ENCODE measurements at places on chromosomes 5 and 9. TPM values are rescaled to one million over a fixed set of nuclear protein-coding genes. Genes with fewer than 3 reads are reported as not detected.

GRCh38 chr9:115204904-115205453, 87.0 kb upstream of the TNC start:
- no peak overlapping the region for H3K4me3 ChIP-seq
- peaks cover 2% of the 10 kb centered on the region for H3K4me1 ChIP-seq
- no peak for DNase-seq
- H3K36me3 ChIP-seq: no peaks in the 10 kb centered on the region
- no peak overlapping the region for H3K27ac ChIP-seq
- H3K27me3 ChIP-seq: no peaks in the 10 kb centered on the region

GRCh38 chr5:90169078-90169477, 240.5 kb downstream of the CETN3 start:
- no peaks in the 10 kb centered on the region for H3K27me3 ChIP-seq
- no peak for DNase-seq
- H3K27ac ChIP-seq: no peak overlapping the region

- no peak overlapping the region for H3K4me3 ChIP-seq
- H3K36me3 ChIP-seq: peaks cover 2% of the 10 kb centered on the region
- H3K27me3 ChIP-seq: no peaks in the 10 kb centered on the region
- no peaks in the 10 kb centered on the region for H3K4me1 ChIP-seq
- H3K27ac ChIP-seq: no peak overlapping the region
- DNase-seq: no peak
Measured at GRCh38 chr5:53373451-53374158, 106.8 kb upstream of the FST start.

DNA sequence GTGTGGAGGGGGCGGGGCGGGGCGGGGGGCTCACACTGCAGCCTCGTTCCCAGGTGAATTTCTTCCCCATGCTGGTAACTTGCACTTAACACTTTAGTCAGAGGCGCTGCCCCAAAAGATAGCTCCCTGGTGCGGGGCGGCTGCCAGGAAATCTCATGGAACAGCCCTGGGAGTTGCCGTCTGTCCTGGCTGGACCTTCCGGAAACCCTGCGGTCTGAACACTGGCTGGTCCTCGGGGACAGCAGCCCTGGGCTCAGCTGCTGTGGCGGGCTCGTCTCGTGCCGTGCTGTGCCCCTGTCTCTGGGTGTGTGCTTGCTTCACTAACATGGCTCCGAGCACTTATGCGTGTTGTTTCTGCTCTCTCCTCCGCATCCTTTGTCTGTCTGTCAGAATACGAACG, 25.8 kb downstream of the PTGES2 start:
- no peaks in the 10 kb centered on the region for H3K27me3 ChIP-seq
- H3K27ac ChIP-seq: no peak overlapping the region
- H3K4me3 ChIP-seq: no peak overlapping the region

The ANKRD18B gene
- 10.6 TPM for total RNA-seq
